ENCODE measurements at places on chromosomes 6 and 20.
A peak's percentile ranks its signal among the peaks of the same experiment; 100 is the strongest.

DNA sequence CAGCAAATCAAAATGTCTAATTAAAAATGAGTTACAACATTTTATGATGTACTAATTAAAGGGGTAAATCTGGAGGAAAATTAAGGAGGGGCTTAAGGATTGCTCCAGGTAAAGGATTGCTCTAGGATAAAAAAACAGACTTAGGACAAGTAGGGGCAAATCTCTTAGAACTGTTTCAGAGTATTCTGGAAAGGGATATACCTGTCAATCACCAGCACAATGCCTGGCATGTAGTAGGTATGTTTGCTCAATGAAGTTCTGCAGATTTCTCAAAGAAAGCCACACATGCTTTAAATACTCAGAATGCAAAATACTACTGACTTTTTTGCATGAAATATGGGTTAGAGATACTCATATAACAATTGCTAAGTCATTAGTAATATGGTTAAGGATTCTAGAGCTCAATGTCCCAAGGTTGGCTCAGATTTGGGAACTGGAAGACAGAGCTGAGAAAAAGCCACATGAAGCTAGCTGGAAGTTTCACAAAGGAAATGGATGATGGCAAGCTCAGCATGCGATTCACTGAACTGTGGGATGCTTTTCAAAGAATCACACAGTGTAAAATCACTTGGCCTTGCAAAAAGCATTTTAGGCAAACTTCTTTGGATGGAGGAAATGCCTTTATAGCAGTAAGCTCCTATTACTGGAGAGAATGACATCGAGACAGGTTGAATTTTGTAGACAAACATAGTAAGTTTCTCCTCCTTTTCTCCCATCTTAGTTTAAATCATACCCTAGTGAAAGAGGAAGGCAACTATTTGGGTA, 72.8 kb downstream of the MAP3K5 start:
- no peak for DNase-seq

DNA sequence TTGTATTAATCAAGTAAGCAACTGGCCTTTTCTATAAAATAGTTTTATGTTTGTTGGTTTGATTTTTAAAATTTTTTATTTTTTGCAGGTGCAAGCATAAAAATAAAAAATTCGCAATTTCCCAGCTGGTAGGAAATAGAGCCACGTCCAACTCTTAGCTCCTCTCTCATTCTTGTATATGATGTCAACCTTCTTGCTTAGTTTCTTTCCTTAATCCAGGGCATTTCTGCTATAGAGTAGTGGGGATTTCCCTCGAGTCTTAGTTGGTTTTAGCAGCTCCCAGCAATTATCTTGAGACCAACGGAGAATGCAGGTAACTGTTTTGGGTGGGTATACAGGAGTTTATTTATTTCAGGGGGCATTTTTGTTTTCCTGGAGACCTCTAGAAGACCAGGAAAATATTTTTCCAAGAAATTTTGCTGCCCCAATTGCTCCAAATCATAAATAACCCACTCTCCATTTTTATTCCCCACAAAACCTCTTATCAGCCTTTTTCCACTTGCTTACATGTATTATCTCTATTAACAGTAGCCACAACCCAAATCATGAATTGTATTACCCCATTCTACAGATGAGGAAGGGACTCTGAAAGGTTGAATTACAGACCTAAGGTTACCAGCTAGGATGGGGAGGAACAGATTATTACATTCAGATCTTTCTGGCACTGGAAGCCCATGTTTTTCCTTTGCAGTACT, 18.4 kb downstream of the PHACTR2 start:
- DNase-seq, result no peak

GRCh38 chr6:16721977-16722376, 39.3 kb downstream of the ATXN1 start:
- DNase-seq, result no peak

DNA sequence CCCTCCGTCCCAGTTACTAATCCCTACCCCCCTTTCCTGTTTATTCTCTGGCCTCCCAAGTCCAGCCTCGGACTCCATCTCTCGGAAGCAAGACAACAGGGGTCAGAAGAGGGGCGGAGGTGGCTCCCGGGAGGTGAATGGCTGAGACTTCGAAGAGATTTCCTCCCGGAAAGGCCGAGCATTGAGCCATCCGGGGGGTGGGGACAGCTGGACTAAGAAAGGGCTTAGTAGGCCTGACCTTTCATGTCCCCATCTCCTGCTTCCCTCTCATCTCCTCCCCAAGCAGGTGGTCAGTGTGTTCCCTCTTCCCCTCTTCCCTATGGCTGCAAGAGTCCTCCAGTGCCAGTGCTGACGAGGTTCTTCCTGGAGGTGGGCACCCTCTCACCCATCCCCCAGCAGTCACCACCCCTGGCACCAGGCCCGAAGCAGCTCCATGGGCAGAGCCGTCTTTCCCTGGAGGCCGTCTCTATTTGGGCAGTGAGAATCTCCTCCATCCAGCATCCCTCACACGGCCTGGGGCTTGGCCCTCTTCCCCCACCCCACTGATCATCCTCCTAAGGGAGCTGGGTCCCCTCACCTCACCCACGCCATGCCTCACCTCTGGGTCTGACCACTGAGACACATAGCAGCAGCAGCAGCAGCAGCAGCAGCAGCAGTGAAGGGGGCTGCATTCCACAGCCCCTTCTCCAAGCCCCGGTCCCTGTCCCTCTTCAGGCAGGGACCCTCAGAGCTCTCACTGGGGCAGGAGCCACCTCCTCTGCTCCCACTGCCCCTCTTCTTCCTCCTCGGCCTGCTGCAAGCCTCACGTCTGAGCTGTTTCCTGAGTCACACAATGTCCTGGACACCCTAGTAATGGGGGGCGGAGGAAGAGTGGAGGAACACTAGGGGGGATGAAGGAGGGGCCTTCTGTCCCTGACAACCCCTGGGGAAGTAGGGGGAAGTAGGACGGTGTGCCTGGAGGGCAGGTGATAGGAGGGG, at the start of gene NOTCH4:
Gene NOTCH4, minus strand, starts transcription at position 810 of the 978 bp plus-strand sequence. Its CDS starts 139 bp downstream, at position 671.
- DNase-seq, result no peak

- DNase-seq, result no peak
These were observed 123.4 kb upstream of the SUPT3H start for GRCh38 chr6:45500924-45501816.

DNA sequence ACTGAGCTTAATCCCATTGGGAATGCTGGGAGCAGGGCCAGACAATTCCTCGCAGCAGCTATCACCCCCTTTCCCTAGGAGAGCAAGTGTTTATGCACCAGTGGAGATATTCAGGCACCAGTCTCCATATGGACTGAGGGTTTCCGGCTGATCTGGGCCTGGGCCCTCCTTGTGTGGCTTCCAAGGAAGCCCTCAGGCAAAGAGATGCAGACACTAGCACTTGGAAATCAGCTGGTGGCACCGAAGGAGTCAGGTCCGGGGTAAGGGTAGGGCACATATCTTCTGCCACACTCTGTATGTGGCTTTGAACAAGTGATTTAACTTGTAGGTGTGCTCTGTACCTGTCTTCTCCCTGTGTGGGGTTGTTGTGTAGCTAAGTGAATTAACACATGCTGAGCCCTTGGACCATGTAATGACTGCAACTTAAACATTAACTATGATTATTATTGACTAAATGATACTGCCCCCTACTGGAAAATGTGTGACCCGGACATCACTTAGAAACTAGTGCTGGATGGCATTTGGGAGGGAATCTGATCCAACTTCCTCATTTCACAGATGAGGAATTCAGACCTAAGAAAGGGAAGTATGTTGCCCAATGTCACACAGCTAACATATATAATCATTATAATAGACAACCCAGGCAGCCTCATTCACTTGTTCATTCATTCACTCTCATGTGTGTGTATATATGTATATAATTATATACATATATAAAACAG, 19.3 kb upstream of the WFDC2 start:
- DNase-seq, result no peak

DNA sequence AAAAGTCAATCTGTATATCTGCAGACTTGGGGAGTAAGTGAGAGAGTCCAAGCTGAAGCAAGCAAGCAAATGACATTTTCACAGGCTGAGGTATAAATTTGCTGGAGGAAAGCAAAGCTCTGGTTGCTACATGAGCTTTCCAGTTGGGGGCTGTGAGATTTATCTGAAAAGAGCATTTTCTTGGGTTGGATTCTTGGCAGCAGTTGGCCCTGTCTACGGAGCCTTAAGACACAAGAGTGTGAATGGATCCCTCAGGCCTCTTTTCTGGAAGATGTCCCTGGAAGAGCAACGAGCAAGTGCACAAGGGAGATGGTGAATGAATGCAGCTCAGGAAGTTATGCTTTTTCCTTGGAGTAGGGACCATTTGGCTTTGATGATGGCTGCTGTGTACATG, 30.8 kb downstream of the ISM1 start:
- DNase-seq, result no peak

DNA sequence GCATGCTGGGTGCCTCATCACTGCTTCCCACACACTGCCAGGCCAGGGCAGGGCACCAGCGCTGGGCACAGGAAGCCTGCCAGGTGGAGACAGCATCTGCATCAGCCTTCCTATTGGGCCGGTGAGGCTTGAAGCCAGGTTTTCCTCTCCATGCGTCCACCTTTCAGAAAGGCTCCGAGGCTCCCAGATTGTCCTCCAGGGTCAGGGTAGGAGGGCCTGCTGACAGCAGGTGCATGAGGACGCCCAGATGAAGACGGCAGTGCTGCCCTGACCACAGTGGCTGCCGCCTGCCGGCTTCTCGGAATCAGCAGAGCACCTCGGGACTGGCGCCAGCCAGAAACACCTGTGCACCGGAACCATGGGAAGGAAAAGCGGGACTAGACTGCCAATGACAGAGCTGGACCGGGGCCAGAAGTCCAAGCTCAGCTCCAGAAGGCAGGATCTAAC, 170.5 kb upstream of the CST7 start:
- DNase-seq, result peak; percentile 37
